ENCODE measurements at places on chromosomes 4 and X.

DNA sequence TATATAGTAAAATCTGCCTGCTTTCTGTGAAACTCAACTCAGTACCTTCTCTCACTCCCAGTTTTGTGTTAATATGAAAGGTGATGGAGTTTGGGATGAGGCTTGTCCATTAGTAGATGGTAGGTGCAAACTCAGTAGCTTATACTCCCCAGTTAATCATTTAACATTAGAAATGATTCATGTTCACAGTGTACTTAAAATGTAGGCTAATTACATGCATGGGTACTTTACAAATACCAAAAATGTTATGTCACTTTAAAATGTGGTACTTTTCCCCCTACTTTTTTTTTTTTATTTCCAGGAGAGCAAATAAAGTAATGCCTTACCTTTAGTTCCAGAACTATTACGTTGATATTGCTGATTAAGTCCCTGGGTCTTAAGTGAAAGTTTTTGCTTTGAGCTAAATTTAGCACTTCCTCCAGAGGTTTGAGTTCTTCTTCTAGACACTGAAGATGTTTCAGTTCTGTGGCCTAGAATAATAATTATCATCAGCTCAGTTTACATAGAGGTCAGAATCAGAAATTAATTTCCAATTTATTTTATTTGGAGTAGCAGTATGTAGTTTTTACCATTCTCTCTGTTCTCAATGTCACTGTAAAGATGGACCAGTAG lies 3.0 kb downstream of the IL2 start:
- no peak for DNase-seq

DNA sequence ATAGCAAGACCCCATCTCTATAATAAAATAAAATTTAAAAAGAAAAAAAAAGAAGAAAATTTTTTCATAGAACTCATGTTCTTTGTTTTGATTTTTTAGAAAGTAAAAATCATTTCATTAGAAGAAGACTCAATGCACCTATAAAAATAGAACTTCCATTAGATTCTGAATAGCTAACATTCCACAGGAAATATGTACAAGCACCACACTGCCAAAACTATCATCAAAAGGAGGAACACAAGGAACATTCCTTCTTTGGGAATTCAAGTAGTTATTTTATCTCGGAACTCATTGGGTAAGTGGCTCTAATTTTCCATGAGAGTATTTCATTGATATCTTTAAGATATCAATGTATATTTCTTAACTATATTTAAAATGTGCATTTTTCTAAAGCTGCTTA lies 157.6 kb downstream of the CAMK2D start:
- no peak for DNase-seq

GRCh38 chr4:108166441-108167315 lies 2.1 kb downstream of the LEF1 start:
- no peak for DNase-seq

DNA sequence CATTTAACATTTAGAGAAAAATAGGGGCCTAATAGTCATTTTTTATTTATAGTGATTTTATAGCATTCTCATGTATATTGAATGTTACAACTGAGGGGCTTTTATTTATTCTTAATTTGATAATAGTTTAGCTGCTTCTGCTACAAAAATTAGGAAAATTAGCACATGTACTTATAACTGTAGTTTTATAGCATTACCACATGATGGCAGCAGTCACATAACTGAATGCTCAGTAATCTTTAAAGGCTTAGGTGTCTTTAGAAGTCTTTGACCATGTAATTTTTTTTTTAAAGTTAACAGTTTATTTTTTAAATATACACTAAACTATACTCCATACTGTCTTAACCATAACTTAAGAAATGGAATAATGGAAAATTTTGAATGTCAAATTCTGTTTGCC lies 136.6 kb downstream of the STAG2 start:
- DNase-seq = no peak

DNA sequence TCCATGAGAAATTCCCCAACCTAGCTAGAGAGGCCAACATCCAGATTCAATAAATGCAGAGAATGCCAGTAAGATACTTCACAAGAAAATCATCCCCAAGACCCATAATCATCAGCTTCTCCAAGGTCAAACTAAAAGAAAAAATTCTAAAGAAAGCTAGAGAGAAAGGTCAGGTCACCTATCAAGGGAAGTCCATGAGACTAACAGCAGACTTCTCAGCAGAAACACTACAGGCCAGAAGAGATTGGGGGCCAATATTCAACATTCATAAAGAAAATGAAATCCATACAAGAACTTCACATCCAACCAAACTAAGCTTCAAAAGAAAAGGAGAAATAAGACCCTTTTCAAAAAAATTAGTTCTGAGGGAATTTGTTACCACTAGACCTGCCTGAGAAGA lies 118.8 kb upstream of the ANXA10 start:
- no peak for DNase-seq

DNA sequence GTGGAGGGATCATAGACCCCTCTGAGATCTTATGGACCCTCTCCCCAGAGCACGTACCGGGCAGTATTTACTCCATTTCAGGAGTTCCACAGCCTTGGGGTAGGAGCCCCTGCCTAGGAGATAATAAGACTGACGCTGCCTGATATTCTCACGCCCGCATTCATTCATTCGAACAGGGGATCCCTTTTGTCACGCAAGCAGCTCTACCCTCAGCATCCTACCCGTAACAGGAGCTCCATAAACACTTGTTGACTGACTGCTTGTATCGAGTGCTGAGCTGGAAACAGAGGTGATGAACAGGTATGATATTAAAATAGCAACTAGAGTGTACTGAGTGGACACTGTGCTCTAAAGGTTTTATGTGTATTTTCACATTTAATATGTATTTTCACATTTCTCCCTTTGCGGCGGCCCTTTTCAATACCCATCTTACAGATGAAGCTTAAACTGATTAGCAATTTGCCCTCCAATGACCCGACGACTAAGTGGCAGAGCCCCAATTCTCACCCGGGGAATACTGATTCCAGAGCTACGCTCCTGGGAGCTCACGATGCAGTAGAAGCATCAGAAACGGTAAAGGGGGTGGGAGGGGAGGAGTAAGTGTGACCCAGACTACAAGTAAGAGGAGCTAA lies 888 bp downstream of the RAB28 start:
- no peak for DNase-seq

GRCh38 chrX:109266034-109266433 lies 215.9 kb downstream of the GUCY2F start:
- no peak for DNase-seq

DNA sequence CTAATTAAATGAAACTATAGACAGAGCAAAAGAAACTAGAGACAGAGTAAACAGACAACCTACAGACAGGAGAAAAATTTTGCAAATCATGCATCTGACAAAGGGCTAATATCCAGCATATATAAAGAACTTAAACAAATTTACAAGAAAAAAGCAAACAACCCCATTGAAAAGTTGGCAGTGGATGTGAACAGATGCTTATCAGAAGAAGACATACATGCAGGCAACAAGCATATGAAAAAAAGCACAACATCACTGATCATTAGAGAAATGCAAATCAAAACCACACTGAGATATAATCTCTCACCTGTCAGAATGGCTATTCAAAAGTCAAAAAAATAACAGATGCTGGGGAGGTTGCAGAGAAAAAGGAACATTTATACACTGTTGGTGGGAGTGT lies 14.8 kb downstream of the ZNF280C start:
- DNase-seq = no peak

DNA sequence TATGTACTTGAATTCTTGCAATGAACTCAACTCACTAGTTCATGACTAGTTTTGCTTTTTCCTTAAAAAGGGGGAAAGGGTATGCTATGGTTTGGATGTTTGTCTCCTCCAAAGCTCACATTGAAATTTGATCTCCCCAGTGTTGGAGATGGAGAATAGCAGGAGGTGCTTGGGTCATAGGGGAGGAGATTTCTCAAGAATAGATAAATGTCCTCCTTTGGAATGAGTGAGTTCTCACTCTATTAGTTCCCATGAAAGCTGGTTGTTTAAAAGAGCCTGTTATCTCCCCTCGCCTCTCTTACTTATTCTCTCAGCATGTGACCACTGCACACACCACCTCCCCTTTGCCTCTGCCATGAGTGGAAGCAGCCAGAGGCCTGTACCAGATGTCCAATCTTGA lies 109.4 kb upstream of the INTU start:
- DNase-seq = no peak

DNA sequence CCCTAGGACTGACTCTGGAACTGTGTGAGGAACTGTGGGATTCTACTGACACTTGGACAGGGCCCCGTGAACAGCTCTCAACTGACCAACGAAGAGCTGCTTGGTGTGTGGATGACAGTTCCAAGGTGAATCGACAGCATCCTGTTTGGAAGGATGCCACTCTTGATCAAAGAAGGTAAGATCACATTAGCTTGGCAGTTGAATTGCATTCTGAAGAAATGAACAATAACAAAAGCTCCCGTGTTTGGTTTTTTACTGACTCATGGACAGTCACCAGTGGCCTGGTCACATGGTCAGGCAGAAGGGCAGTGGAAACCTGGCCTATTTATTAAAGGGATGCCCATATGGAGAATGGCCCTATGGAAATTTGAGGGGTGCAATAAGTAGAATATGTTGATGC lies 33.1 kb upstream of the GPR34 start:
- DNase-seq = no peak

DNA sequence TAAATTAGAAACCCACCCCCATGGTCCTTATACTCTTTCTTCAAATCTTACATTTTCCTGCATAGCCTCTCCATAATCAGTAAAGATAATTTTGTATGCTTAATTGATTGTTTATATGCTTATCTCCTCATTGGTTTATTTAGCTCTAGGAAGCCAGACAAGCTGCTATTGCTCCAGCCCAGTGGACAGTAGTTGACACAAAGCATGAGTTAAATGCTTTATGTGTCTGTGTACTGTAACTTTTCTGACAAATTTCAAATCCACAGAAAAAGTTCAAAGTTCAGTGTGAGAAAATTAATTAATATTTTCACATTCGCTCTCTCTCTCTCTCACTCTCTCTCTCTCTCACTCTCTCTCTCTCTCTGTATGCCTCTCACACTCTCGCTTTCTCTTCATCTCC lies 181.7 kb downstream of the GABRB1 start:
- DNase-seq = no peak

DNA sequence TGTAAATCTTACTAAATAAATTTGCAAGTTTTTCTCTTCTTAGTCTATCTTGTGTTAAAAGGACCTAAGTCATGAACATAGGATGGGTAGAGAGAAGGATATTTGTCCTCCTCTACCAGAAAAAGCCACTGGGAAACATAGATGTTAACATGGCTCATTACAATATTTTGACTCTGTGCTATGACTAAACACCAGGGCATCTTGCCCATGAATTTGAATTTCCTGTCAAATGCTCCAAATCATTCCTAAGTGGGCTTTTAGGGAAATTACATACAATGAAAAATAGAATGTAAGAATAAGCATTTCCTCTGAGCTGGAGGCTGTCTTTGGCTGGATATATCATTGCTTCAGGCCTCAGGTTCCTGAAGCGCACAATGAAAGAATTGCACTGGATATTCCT lies 39.1 kb downstream of the ANOS1 start:
- DNase-seq = no peak

DNA sequence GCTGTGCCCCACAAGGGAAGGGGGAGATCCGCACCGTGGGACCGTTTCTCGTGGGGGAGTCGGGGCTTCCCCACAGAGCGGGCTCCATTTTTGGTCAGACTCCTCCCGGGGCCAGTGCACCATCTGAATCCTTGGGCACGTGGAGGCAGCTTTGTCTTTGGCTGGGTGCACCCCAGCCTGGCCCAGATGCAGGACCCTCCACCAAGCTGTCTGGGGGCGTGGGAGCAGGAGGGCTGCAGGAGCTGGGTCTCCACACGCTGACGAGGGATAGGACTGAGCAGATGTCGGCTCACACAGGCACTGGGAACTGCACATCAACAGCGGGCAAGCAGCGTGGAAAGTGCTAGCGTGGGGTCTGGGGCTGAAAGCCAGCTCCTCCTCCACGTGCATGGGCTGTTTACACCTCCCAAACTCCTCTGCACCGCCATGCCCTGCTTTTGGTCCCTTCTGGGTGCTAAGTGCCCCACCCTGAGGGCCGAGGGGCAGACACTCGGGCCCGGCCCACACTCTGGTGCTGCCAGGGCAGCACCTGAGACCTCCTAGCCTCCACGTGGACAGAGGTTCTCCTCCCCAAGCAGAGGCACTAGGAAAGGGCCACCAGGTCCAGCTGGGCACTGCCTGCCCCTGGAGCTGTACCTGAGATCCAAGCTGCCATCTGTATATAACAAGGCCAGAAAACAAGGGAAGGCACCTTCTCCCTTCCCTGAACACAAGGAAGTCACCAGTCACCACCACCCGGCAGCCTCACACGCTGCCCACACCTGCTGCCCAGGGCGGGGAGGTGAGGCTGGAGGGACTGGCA lies 13.8 kb downstream of the DGKQ start:
- no peak for DNase-seq

- DNase-seq = no peak
These were observed 102.9 kb downstream of the CLCN4 start for GRCh38 chrX:10259716-10260115.

DNA sequence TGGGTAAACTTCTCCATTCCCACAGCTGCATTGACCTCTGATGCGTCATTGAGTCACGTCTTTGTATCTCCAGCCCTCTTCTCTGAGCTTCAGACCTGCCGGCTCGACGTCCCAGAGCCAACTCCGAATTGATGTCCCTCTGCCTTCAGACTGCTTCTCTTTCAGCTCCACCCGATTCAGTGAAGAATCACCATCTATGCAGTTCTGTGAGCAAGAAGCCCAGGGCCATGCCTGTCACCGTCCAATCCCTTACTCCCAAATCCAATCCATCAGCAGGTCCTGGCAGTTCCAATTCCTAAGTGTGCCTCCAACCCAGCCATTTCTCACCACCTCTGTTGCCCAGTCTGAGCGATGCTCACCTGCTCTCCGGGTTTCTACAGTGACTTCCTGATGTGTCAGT lies 70.7 kb downstream of the ENPP6 start:
- no peak for DNase-seq

DNA sequence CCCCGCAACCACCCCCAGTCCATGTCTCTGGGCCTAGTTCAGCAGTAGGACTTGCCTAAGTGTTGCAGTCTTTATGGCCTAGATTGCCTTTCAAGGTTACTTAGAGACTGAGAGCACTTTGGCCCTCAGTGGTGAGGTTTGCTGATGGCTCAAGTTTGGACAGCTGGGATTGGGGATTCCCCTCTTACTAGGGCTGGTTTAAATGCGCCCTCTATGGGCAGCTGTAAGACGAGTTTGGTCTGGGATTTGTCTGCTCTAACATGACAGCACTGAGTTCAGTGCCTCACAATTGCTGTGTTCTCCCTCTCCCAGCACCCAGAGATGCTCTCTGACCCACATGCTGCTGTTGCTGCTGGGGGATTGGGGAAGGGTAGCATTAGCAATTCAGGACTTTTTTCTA lies 23.1 kb downstream of the DACH2 start:
- DNase-seq = no peak

GRCh38 chr4:128512161-128512560 lies 224.5 kb upstream of the PGRMC2 start:
- no peak for DNase-seq
